T-cell (primary cell): ENCODE measurements at places on chromosomes 13 and 19.

DNA sequence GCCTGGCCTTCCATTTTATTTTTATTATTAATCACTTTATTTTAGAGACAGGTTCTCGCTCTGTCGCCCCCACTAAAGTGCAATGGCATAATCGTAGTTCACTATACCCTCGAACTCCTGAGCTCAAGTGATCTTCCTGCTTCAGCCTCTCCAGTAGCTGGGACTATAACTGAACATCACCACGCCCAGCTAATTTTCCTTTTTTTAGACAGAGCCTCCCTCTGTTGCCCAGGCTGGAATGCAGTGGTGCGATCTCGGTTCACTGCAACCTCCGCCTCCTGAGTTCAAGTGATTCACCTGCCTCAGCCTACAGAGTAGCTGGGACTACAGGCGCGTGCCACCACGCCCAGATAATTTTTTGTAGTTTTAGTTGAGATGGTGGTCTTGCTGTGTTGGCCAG lies 6.7 kb upstream of the PAN3 start:
- no peak for DNase-seq

DNA sequence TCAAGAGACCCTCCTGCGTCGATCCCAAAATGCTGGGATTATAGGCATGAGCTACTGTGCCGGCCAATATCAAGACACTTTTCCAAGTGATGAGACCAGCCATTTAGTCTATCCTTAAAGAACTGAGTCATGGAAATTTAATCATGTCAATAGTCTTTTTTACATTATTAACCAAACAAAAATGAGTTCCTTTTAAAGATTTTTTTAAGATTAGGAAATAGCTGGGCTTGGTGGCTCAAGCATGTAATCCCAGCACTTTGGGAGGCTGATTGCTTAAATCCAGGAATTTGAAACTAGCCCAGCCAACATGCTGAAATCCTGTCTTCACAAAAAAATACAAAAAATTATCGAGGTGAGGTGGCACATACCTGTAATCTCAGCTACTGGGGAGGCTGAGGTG lies 16.7 kb upstream of the ZNF564 start:
- DNase-seq, result no peak

DNA sequence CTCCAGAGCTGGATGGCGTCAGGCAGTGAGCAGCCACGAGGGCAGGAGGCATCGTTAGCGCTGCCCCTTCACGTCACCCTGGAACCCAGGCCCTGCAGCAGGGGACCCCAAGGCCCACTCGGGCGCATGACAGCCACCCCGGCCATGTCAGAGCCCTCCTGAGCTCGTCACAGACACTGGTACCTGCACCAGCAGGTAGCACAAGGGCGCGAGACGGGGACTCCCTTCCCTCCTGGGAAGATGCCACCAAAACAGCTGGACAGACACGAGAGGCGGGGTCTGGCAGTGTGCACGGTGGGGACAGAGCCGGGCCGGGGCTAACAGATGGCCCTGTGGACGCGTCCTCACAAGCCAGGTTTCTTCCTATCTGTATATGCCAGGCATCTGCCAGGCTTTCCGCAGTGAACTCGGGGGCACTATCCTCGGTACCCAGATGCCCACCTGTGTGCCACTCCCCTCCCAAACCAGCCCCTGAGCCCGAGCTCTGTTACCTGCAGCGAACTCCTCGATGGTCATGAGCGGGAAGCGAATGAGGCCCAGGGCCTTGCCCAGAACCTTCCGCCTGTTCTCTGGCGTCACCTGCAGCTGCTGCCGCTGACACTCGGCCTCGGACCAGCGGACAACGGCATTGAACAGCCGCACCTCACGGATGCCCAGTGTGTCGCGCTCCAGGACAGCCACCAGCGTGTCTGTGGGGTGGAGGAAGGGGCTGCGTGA lies 25.8 kb downstream of the BTBD2 start:
- DNase-seq, result no peak

DNA sequence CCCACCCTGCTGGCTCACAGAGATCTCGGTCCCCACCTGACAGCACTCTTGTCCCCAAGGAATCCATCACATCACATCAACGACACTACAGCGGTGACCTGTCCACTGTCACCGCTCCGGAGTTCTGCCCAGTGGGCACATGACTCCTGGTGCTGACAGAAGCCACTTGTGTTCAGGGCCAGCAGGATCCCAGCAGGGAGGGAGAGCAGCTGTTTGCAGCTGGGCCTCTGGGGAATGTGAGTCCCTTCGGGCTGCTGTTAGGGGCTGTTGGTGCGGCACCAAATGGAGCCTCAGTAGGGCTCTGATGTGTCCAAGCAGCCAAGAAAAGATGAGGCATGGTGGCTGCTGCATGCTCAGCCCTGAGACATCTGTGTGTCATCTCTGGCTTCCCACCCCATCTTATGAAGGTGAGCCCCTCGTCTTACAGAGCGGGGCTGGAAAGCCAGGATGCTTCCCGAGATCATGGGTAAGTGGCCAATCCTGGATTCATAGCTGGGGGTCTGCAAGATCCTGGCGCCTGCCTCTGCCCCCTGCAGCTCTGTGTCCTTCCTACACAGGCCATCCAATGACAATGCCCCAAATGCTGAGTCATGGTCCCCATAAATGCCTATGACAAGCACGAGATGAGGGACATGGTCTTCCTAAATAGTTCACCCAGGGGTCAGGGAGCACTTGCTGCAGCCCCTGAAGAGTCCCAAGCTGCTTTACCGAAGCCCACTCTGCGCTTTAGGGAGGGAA lies 56.0 kb downstream of the F2RL3 start:
- no peak for DNase-seq

DNA sequence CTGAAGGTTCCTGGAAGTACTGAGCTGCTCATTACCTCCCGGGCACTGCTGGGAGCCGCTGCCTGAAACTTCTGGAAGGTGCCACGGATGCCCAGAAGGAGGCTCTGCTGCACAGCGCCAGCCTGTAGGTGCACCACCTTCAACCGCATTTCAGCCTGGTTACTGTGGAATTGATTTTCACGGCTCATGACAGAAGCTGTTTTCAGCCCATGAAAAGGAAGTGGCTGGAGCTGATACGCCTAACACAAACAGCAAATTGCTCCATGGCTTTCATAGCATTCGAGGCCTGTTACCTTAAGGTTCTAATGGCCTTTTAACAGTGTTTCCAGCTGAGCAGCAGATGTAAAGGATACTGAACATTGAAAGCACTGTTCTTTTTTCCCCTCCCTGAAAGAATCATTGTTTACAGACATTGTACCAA lies 22.0 kb downstream of the GPC6 start:
- DNase-seq, result no peak

DNA sequence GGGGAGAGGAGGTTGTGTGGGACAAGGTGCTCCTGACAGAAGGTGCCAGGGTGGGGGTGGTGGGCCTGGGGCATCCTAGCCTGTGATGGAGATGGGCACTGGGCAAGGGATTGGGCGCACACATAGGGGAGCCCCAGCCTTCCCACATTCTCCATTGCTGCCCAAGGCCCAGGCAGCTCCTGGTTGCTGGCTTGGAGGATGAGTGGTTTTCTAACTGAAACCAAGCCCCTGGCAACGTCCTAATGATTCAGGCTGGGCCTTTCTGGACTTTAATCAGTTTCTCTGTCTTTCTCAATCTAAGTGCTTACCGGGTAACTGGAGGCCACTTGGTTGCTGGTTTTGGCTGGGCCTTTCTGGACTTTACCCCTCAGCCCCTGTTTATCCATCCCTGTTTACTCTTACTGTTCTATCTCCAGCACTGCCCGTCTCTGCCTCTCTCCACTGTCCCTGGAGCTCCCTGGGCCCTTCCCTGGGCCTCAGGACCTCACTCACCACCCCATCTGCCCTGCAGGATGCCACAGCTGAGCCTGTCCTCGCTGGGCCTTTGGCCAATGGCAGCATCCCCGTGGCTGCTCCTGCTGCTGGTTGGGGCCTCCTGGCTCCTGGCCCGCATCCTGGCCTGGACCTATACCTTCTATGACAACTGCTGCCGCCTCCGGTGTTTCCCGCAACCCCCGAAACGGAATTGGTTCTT lies 354 bp downstream of the CYP4F3 start:
- DNase-seq, result no peak

DNA sequence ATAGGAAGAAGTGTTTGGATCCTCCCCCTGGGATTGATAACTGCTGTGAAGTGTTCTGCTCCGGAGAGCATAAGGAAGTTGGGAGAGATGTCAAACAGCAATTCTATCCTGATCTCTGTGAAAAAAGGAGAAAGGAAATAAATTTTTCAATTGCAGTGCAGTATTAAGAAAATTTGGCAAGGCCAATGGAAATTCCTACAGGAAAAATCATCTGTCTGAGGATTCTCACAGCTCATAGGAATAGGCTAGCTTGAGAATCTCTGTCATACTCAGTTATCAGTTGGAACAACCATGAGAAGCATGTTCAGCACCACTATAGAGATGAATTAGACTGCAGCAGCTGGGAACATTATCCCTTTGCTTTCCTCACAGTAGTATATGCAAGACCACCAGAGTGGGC lies 1238.9 kb upstream of the MIR17HG start:
- DNase-seq, result no peak

- no peak for DNase-seq
These were observed 533 bp downstream of the ZNF544 start for GRCh38 chr19:58229255-58229639.
